Activated CD8-positive, alpha-beta memory T cell treated with anti-CD3 and anti-CD28 coated beads for 1 hour (primary cell): ENCODE measurements at places on chromosomes 7 and 10.

- no peak for DNase-seq
Measured at GRCh38 chr10:28302012-28302637, 739 bp downstream of the MPP7 start.

DNA sequence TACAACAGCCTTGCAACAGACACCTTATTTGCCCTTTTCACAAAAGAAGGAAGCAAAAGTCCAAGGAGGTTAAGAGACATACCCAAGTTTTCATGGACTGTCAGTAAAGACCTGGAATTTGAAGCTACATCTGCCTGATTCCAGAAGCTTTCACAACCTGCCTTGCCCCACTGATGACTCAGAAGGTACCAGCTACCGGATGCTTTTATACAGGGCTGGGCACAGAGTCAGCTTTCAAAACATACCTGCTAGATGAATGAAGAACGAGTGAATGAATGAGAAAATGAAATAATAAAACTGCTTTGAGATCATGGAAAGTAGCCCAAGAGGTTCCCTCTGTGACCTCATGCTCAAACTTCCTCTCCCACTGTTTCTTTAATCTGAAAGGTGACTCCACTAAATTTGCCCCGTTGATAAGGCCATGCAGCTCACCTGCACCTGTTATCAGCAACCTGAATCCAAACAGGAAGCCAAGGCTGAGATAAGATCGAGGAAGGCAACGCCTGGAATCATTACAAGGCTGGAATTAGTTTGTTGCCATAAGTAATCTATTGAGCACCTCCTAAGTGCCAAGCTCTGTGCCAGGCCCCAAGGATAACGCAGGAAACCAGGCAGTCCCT lies 151.5 kb downstream of the WDR11 start:
- no peak for DNase-seq

DNA sequence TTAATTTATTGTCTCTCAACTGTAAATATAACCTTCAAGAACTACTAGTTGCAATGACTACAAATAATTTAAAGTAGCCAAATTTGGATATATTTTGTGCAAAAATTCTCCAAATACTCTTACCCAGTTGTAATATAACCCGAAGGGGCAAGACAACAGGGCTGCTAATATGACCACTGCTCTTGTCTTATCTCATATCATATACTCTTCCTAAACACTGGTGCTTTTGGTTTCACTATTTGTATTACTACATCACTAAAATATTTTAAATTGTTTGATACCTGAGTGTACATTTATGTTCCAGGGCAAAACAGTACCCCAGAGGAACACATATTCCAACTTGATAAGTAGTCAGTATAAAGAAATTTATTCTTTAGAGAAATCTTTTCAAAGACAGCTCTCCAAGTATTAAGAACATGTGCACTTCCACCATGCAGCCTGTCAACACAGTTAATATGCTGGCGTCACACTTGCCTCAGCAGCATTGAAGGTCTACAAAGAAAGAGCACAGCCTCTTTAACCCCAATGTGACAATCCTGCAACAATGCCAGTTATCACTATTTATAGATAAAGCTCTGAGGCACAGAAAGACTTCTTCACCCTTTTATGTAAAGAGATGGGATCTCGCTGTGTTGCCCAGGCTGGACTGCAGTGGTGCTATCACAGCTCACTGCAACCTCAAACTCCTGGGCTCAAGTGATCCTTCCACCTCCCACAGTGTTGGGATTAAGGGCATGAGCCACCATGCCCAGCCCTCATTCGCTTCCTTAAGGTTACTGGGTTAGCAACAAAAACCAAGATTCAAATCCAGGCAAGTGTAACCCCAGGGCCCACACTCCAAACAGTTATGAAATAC lies 37.8 kb downstream of the RHEB start:
- DNase-seq: no peak

DNA sequence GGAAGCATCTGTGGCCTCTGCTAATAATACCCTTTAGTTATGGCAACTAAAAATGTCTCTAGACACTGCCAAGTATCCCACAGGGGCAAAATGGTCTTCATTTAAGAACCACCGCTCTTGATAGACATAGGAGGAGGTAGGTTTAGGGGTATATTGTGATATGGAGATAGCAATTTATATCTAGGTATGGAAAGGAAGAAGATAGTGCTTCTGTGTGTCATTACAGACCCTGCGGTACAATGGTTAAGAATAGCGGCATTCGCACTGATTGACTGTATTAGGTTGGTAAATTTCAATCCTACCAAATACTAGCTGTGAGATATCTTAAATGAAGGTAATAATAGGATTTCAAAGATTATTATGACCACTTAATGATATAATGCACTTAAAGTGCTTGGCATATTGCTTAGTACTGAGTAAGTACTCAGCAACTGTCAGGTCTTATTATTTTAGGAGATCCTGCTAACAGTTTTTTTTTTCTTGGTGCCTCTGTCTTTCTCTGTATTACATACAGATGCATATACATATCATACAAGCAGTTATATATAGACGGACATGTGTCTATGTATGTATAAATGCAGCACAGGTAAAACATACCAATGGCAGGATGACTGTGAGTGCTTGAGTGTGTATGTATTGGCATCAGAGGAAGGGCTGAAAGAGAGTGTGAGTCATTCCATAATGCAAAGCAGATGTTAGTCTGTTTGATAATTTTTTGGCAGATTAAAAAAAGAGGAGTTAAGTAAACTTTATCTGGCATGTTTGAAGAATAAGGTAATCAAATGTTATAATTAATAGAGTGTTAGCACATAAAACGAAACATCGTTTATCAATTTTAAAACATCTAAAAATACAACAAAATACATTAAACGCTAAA lies 50.0 kb upstream of the ITGB8 start:
- no peak for DNase-seq

- DNase-seq: no peak
Measured at GRCh38 chr7:153840861-153841260, 211.3 kb upstream of the DPP6 start.

- DNase-seq: no peak
Measured at GRCh38 chr10:115355162-115355760, 262.1 kb downstream of the ATRNL1 start.

- DNase-seq: no peak
Measured at GRCh38 chr10:23344241-23344841, at the start of gene C10orf67. Gene C10orf67 (minus strand): TSS chr10:23344797. CDS start chr10:23344774, 23 bp downstream.

DNA sequence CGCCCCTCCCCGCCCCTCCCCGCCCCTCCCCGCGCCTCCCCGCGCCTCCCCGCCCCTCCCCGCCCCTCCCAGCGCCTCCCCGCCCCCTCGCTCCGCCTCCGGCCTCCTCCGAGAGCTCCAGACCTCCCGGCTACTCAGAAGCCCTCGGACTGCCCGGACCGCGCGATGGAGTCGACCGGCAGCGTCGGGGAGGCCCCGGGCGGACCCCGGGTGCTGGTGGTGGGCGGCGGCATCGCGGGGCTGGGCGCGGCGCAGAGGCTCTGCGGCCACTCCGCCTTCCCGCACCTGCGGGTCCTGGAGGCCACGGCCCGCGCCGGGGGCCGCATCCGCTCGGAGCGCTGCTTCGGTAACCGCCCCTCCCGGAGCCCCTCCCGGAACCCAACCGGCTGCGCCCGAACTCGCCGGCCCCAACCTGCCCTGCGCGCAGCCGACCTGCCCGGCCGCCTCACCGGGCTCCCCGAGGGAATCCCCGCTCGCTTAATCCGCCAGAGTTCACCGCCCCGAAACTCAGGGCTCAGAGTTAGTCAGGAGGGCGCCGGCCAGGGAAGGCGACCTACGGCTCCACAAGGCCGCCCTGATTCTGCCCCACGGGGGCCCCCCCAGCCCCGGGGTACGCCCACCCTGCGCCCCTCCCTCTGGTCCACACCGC lies at the start of gene PAOX:
Gene PAOX (plus strand): TSS at position 111 of the 649 bp plus-strand sequence. CDS start 55 bp downstream, at position 166.
- no peak for DNase-seq

DNA sequence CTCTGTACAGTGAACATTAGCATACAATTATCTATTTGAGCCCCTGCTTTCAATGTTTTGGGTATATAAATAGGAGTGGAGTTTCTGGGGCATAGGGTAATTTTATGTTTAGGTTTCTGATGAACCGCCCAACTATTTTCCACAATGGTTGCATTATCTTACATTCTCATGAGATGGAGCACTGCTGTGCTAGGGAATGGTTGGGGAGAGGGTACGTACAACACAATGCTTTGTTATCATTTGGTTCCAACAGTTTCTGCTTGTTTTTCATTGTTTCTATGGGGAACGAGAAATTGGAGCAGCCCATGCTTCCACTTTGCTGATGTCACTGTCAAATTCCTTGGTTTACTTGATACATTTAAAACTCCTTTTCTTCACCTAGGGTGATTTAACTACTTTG lies 1115.3 kb downstream of the REEP3 start:
- no peak for DNase-seq

DNA sequence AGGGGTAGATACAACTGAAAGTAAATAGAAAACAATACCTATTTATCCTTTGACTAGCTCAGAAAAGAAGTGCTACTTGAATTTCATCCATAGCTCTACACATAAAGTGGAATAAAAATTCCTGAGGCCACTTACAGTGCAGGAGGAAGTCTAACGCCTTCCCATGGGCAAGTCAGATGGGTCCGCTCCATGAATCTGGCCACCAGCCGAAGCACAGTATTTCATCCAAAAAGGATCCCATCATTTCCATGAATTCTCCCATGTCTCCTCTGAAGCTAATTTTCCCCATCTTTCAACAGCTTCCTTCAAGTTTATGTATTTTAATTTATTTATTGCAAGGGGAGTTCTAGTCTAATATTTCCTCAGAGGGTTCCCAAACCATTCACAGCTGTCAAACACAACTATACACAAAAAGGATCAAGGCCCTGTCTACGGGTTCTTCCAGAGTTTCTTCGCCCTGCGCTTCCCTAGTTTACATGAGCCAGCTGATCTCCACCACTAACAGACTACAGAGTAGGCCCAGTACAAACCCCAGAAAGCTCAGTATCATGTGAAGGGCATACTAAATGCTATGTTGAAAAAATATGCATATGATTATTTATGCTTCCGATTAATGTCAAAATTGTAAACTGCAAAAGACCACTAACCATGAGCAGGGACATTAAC lies 184.7 kb downstream of the DOCK4 start:
- DNase-seq: no peak

GRCh38 chr10:6356280-6356793 lies 153.6 kb downstream of the PFKFB3 start:
- no peak for DNase-seq
